NCI-H187 (cell line): ENCODE measurements at places on chromosomes 2 and 18.

GRCh38 chr18:58144671-58145285, 100.8 kb downstream of the NEDD4L start:
- no peak for DNase-seq

- DNase-seq, result no peak
Observed at GRCh38 chr2:46855805-46856204, 59.8 kb downstream of the MCFD2 start.

GRCh38 chr2:17520761-17521160, 2.5 kb upstream of the RAD51AP2 start:
- DNase-seq, result no peak

GRCh38 chr2:82478641-82479040, 1980.4 kb downstream of the SUCLG1 start:
- no peak for DNase-seq

DNA sequence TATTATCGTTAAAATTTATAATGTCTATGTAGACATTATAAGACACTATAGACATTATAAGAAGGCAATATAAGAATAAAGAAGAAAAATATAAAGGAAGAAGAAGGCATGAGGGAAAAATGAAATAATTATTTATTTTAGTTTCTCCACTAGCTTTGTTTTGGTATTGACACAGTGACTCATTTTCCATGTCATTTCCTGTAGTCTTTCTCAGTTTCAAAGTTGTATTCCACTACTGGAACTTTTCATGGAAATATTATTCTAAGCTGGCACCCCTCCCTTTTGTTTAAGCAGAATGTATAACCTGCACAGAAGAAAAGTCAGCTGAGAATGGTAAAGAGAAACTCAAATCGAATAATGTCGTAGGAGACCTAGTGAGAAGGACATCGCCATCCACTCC, 234.2 kb upstream of the NETO1 start:
- no peak for DNase-seq

DNA sequence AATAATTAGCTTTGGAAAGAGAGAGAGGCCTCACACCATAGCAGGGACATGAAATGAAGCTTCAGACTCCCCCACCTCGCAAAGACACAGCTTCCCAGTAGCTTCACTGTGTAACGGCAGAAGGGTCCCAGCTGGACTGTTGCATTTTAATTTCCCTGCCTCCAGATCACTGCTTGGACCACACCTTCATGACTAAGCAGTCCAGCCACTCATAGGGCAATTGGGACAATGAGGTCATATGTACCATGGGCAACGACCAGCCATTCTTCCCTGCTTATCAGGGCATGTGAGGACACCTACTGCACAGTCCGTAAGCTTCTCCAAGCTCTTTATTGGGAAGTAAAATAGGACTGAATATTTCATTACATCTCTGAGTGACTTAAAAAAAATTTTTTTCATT, 183.0 kb downstream of the MREG start:
- DNase-seq, result no peak

DNA sequence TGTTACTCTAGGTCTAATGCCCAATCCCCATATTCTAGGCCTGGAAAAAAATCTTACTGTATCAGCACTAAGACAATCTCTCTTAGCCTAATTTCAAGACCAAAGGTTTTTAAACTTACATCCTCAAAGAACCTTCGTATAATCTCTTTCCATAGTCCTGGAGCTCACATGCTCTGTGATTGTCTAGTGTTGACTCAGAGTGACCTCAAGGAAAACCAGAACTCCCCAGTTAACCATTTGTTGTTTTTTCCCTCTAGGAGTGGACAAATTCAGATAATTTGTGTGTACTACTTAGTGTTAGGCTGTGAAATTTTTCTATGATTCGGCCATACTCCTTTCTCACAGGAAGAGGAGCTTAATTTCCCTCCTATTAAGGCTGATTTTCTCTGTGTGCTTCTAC, 536.1 kb downstream of the SLC4A3 start:
- DNase-seq, result no peak

DNA sequence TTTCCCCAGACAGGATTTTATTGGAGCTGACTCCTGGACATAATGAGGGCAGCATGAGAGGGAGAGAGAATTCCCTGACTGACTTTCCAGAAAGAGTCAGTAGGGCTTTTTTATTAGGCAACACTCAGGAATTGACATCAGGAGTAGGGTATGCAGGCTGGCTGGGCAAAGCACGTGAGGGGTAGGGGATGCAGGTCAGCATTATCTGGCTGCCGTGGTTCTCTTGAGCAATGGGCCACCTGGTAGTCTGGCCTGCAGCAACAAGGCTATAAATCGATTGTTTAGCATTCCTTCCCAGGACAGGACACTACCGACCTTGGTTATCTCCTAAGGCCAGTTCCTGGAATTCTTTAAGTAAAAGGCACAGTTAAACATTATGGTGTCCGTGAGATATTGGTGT, 160.8 kb upstream of the AGAP1 start:
- DNase-seq, result no peak

- DNase-seq, result no peak
Observed at GRCh38 chr2:64607381-64608304, 46.1 kb downstream of the SERTAD2 start.

DNA sequence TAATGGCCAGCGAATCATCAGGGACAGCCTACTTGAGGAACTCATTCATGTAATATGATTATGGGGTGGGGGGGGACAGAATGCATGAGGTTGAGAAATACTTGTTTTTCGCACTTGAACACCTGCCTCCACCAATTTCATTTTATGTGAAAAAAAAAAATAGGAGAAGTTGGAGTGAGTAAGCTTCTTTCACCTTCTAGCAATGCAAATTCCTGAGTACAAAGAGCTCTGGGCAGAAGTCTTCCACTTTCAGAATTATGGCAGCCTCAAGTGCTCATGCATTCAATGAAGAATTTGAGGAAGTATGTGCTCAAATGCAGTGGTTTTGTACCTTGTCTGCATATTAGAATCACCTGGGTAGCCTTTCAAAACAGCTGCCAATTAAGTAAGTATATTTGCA, 40.1 kb upstream of the GPD2 start:
- no peak for DNase-seq

GRCh38 chr2:196900843-196901242, 25.7 kb downstream of the PGAP1 start:
- DNase-seq, result no peak

DNA sequence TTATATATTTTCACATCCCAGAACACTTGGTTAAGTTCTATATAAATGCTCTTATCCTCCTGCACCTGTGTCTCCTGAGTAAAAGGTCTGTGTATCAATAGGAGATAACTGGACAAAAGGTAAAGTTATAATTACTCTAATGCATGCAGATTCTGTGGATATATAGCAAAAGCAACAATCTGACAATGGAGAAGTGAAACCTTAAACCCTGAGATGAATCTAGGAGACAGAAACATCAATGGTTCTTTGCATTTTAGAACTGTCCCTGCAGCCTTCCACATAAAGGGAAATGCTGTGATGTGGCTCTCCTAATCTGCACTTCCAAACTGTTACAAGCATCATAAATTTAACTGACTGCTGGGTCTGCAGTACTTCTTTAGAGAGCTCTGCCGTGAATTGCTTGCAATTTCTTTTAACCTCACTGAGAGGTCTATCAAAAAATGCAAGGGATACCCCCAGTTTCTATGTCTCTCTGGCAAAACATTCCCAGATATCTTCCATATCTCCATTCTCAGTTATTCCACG, 42.8 kb upstream of the FSIP2 start:
- no peak for DNase-seq

GRCh38 chr2:66463206-66463755, 28.4 kb downstream of the MEIS1 start:
- no peak for DNase-seq

DNA sequence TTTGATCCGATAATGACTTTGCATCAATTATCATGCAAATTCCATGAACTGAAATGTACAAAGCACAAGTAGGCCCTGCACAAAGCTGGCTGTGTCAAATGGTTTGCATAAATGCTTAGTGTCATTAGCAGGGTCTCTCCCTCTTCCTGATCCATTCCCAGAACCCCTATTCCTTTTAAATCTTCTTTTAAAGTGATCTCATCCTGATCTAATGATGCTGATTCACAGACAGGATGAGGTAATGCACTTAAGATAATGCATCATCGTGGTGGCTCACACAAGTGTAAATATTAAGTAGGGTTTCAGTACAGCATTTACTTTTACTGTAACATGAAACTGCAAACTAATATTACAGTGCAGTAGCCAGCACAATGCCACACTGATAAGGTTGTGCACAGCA, 304.8 kb upstream of the SOX11 start:
- no peak for DNase-seq

- no peak for DNase-seq
Observed at GRCh38 chr2:207571370-207571769, 41.6 kb downstream of the CREB1 start.

DNA sequence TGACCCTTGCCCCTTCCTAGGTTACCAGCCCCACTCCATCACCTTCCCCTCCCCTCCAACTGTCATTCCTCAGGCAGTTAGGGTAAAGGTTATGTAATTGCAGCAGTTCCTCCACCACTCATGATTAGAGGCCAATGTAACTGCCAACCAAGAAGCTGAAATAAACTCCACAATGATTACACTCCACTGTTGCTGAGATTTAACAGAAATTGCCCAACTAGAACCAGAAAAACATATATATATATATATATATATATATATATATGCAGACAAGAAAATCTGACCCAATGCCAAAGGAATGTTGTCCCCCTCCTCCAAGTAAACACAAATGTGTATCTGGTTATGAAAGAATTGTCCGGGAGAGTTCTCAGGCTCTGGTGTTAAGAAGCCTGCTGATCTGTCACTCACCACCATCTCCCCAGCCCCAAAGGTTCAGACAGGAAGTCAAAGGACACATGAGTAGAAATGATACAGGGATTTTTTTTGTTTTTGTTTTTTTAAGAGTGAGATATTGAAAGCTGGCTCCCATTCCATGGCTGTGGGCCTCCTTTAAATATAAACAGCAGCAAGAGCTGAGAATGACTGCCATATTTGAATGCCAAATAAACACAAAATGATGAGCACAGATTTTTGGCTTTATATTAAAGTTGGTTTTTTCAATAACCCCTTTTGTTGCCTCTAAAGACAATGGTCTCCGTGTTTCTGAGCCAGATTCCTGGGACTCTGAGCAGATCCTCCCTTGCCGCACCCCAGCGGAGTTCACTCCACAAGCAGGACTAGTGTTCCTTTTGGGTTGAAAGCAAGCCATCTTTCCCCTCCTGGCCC, 127.2 kb upstream of the MAPRE2 start:
- no peak for DNase-seq

DNA sequence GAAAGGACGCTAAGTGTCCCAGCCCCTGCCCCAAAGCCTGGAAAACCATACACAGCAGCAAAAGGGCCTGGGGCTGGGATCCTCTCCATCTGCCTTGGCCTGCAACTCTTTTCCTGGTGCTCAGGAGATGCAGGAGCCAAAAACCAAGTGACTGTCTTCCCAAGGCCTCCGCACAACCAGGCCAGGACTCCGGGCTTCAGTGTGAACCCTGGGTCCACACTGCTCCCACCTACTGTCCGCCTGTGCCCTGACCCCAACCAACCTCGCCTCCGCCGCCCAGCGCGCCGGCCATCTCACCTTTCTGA, 1.1 kb downstream of the FEV start:
- DNase-seq, result no peak

DNA sequence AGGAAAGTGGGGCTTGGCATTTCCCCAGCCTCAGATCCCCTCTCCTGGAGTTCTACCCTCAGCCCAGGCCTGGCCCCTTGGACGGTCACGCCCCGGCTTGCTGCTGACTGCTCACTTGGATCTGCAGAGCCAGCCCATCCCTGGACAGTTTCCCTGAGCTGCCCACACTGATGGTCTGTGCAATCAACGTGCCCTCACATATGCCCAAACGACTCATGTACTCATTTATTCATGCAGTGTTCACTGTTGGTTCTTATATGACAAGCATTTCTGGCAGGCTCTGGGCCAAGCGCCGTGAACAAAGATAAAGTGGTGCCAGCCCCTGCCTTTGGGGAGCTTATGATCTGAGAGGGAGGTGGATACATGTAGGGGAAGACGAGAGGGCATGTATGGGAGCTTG, 20.3 kb upstream of the GLI2 start:
- DNase-seq, result no peak

GRCh38 chr2:190571686-190572085, 37.2 kb upstream of the NEMP2 start:
- no peak for DNase-seq

DNA sequence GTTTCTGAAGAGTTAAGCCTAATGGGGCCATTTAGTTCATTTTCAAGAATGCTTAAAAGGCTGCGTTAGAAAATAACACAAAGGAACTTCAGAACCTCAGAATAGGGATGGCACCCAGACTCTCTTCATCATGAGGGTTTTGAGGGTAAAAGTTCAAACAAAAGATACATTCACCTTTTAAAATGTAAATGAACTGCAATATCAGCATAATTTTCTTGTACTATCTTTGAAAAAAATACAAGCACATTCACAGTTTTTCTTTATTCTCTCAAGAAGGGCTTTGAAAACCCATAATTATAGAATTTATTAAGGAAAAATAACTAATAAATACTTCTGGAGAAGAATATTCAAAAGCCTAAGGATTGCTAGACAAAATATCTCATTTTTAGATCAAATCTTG, 791.0 kb downstream of the DCC start:
- DNase-seq, result no peak

GRCh38 chr18:29309366-29309765, 1132.4 kb upstream of the CDH2 start:
- DNase-seq, result no peak

GRCh38 chr2:60966507-60967405, 50.8 kb upstream of the PEX13 start:
- no peak for DNase-seq

- no peak for DNase-seq
Observed at GRCh38 chr2:121355488-121355887, 70.5 kb upstream of the TFCP2L1 start.

DNA sequence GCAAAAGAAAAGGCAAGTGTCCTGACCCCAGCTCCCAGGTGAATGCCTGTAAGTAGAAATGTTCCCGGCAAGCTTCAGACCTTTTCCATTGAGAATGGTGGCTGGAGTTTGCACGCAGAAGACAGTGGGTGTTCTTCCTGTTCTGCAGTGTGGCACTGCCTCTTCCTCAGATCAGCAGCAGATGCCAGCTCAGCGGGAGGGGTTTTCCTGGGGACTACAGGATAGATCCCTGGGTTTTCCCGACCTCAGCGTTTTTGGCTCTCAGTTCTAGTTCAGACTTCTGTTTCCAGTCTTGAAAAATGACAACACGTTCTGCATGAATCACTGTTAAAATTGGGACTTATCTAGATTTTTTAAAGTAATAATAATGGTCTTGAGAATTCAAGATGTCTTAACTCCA, 39.2 kb downstream of the GRHL1 start:
- DNase-seq, result no peak

DNA sequence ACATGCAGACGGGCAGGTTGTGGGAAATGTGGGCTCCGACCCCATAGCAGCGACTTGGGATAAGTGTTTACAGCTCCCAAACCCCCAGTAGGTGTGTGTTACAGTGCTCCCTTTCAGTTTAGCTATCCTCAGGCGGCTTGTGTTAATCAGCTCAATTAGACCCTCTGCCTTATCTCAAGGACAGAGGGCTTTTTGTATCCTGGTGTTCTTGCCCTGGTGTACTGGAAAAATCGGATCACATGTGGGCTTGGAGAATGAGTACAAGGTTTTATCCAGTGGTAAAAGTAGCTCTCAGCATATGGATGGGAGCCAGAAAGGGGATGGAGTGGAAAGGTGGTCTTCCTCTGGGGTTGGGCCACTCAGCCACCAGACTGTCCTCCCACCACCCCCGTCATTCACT, 264.7 kb upstream of the SYT4 start:
- no peak for DNase-seq
